Naive thymus-derived CD4-positive, alpha-beta T cell (primary cell): ENCODE measurements at places on chromosomes 4 and X. TPM values are rescaled to one million over a fixed set of nuclear protein-coding genes. Genes with fewer than 3 reads are reported as not detected.

GRCh38 chr4:173578956-173579355, 48.9 kb upstream of the HAND2 start:
- DNase-seq = no peak

Gene CT45A2
- total RNA-seq = not detected

- DNase-seq = no peak
Observed at GRCh38 chr4:131337936-131338335, 1811.2 kb upstream of the PCDH10 start.

Gene SPACA5
- not detected for total RNA-seq

Gene AMBN
- total RNA-seq = not detected

Gene DCAF4L1
- 0.32 TPM for total RNA-seq

DNA sequence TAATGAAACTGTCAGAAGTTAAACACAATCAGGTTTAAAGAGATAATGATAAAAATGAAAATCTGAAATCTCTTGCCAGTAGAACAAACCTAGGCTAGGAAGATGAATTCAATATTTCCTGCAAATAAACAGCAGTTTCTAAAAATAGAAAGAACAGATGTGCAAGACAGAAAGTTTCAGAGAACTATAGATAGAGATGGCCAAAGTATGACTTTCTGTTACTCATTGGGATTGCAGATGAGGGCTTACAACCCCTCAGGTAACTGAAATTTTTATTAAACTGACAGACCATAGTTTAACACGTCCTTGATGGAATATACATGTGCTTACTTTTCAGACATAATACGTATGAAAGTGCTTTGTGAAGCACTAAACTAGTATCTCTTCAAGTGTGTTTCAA, 82.3 kb upstream of the PPARGC1A start:
- no peak for DNase-seq

Gene ERVMER34-1
- total RNA-seq = not detected

GRCh38 chrX:138067415-138067814, 501.5 kb downstream of the ZIC3 start:
- DNase-seq = no peak

Gene GYG2
- not detected for total RNA-seq

- DNase-seq = no peak
Observed at GRCh38 chr4:156109943-156110900, 156.6 kb upstream of the CTSO start.

Gene SOD3
- not detected for total RNA-seq

Gene BEND4
- total RNA-seq = 0.32 TPM

GRCh38 chr4:175369087-175369486, 443.0 kb downstream of the GPM6A start:
- DNase-seq = no peak

Gene ART3
- total RNA-seq = not detected

Gene MBTPS2
- 7.3 TPM for total RNA-seq

- DNase-seq = no peak
Observed at GRCh38 chr4:151192556-151193235, 84.3 kb upstream of the PRSS48 start.

DNA sequence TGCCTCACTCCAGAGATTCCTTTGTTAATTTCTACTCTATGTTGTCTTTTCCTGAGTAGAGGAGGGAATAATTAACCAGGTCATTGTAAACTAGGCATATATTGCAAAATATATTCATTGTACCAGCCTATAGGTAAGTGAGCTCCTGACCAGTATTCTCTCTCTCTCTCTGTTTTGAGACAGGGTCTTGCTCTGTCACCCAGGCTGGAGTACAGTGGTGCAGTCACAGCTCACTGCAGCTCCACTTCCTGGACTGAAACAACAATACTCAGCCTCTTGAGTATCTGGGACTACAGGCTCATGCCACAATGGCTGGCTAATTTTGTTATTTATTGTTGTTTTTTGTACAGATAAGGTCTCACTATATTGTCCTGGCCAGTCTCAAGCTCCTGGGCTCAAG, 198.3 kb downstream of the ARAP2 start:
- DNase-seq = no peak

DNA sequence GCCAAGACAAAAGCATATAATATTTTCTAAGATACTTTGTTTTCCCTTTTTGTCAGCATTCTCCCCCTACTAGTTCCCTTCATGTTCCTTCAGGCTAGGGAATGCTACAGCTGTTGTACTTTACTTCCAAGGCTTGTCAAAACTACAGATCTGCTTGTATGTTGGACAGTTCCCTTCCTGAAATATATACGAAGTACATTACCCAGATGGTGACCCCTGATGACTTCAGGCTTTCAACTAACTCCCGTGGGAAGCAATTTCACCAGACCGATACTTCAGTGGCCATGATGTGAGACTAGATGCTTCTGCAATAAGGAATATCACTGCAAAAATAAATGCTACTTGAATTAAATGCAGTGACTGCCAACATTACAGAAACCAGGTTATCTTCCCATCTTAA, 332.8 kb downstream of the SH2D1A start:
- no peak for DNase-seq

GRCh38 chr4:112119353-112119783, 25.9 kb upstream of the FAM241A start:
- DNase-seq = no peak

Gene XK
- 0.05 and 0.07 TPM in 2 replicates for total RNA-seq

GRCh38 chr4:140103676-140104075, 50.3 kb downstream of the MAML3 start:
- DNase-seq = no peak

DNA sequence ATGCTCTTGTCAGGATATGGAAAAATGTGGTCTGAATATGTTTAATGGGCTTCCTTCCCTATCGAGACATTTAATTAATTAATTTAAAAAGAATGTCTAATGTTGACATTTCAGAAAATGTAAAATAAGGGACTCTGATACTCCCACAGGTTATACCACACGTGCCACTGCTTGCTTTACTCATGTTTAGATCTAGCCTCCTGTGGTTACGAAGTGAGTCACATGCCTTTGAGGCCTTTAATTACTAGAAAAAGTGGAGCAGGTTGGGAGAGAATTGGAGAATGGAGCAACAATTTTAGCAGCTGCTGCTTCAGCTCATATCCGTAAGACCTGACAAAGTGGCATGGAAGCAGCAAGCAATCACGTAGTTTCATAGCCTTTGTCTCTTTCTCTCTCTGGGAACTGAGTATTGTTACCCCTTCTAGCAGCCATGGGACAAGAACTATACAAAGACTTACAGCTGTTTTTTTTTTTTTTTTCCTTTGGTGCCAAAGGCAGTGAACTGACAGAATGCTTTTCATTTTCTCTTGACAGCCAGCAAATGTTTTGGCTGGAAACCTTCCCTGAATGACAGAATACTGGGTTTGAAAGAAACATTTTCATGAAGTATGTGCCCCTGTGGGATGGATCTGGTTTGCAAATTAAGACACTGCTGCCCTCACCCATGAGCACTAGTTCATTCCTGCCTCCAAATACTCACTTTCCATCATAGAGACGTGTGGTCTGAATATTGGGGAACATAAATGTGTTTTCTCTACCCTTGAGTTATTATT, 355.1 kb upstream of the PABPC5 start:
- DNase-seq = no peak

Gene RAI2
- not detected in 2 replicates for total RNA-seq

Gene DGAT2L6
- not detected for total RNA-seq

DNA sequence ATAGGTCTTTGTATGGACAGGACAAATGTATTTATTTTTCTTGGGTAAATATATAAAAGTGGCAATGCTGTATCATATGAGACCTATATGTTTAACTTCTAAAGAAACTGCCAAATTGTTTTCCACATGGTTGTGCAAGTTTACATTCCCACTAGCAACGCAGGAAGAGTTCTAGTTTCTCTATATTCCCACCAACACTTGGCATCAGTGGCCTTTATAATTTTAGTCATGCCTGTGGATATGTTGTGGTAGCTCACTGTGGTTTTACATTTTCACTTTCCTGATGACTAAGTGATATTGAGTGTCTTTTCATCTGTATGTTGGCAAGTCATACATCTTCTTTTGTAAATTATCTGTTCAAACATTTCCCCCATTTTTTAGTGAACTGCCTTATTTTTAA, 126.0 kb downstream of the EMCN start:
- no peak for DNase-seq

Gene PPA2
- total RNA-seq = 47.3 TPM

- DNase-seq = no peak
Observed at GRCh38 chr4:176432811-176433540, 113.2 kb downstream of the SPCS3 start.

DNA sequence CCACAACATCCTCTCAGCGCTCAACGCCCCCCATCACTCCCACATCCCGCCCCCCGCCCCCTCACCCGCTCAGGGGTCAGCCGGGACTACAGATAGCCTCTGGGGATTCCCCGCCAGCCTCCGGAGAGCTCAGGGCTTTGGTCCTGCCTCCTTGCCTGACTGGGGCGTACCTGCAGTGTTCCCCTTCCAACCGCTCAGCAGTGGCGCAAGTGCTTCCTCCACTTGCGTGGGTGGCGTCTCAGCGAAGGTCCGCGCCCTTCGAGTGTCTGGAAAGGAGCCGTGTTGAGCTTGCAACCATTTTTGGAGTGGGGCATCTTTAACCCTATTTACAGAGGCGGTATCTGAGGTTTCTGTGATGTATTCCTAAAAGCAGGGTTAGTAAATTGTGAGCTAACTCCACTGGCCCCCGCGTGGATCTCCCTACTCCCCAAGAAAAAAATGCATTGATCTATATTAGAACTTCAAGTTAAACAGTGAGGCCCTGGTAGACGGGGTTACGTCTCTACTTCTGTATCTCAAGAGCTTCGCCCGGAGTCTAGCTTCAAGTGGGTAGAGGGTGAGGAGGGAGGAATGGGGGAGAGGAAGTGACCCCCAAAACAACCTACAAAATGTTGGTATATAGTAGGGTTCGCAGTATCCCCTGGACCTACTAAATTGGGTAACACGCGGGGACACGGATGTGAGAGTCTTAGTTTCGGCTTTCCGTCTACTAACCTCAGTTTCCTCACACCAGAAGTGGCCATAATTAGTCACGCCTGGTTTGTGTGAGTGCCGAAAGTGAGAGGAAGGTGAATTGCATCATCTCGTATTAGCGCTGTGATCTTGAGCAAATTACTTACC, 16.1 kb downstream of the NKX3-2 start:
- no peak for DNase-seq

Gene S100G
- not detected for total RNA-seq

- no peak for DNase-seq
Observed at GRCh38 chrX:71118985-71119535, 664 bp downstream of the MED12 start.

- no peak for DNase-seq
Observed at GRCh38 chr4:81666491-81666890, 194.8 kb upstream of the RASGEF1B start.

Gene CCKAR
- total RNA-seq = not detected in 2 replicates

Gene SPIN3
- 8.8 TPM for total RNA-seq

Gene ARMCX4
- 14.3 TPM for total RNA-seq

DNA sequence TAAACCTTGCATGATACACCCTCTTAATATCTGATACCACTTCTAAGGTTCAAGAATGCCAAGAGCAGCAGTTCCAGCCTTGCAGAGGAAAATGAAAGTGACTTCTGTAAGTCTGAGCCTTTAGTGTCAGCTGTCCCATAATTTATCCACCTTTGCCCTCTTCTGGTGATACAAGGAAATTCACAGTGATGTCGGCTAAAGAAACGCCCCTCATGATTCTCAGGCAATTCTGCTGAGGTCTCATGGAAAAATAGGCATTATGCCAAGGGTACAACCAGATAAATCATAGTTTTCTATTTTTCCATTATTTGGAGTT, 172.2 kb upstream of the CXCL13 start:
- peak; percentile 47 for DNase-seq

GRCh38 chr4:74098427-74098994, 484 bp downstream of the CXCL2 start:
- DNase-seq = no peak

DNA sequence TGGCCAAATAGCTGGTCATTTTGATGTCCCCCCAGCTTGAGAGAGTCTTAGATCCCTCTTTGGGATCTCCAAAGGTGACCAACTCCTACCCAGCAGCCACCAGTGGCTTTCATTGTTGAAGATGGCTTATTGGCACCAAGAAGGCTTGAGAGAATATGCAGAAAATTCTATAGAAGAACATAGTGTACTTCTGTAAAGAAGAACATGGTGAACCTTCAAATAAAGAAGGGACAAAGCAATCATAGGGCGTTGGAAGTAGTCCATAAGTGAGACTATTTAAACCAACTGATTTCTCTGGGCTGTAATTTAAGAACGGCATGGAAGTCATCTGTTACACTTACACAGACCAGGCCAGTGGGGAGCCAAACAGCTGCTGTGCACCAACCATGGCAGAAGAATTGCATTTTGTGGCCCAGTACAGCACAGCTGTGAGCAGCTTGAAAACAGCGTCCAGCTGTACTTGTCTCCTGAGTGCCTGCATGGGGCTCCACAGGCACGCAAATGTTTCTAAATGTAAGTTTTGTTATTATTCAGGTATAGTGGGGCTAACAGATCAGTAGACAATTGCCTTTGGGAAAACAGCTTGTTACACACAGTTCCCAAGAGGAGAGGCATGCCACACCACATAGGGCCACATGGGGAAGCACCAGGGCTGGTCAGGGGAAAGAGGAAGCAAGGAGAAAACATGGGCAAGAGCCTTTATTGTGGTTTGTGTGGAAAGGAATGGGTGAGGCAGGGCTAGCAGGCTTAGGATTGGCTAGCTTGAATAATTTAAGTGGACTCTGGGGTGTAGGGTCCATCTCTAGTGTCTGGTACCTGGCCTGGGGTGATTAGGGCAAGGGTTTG, 125.0 kb downstream of the ARHGAP6 start:
- DNase-seq = no peak

- no peak for DNase-seq
Observed at GRCh38 chr4:56218230-56218895, 168.9 kb downstream of the AASDH start.

DNA sequence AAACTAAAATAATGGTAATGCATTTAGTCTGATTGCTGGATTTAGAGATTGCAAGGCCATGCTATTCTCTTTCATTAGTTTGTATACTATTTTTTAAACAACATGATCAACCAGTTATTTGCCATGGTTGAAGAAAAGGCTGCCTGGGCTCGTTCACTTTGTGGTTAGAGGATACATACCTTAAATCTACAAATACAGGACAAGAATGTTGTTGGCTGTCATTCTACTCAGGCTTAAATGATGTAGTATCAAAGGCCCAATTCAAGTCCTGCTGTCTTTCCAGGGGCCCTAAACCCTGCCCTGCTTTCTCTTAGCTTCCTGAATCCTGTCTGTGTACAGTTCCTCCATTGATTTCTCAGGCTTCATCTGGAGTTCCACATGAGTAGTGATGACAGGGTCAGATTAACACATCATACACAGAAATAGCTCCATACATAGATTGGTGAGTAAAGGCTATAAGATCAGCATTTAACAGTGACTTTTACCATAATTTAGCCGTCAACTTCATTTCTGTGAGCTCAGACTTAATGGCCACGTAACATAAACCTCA, 114.9 kb upstream of the GPRIN3 start:
- DNase-seq = no peak

DNA sequence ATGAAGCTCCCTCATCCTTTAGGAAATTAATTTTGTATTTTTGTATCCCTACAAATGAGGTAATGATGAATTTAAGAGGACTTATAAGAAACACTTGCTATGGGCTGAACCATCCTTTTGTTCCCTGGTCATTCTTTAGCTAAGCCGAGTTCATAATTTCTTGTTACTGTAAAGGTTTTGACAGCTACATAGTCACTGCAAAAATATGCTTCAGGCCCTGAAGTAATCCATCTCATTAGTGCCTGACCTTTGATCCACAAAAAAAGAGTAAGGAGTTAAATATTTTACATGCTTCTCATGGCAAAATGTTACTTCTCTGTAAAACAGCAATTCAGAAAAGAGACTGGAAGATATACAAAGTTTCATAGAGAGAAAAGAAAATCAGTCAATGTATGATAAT, 290.6 kb upstream of the SLIT2 start:
- no peak for DNase-seq

Gene CXorf58
- total RNA-seq = not detected

- DNase-seq = no peak
Observed at GRCh38 chr4:150316332-150317205, 238.3 kb downstream of the DCLK2 start.

Gene F8
- total RNA-seq = 0.89 TPM

Gene NXF3
- not detected for total RNA-seq
